Hepatic stellate cell (primary cell): ENCODE measurements at places on chromosomes 16 and 17.
A peak's percentile ranks its signal among the peaks of the same experiment; 100 is the strongest.

DNA sequence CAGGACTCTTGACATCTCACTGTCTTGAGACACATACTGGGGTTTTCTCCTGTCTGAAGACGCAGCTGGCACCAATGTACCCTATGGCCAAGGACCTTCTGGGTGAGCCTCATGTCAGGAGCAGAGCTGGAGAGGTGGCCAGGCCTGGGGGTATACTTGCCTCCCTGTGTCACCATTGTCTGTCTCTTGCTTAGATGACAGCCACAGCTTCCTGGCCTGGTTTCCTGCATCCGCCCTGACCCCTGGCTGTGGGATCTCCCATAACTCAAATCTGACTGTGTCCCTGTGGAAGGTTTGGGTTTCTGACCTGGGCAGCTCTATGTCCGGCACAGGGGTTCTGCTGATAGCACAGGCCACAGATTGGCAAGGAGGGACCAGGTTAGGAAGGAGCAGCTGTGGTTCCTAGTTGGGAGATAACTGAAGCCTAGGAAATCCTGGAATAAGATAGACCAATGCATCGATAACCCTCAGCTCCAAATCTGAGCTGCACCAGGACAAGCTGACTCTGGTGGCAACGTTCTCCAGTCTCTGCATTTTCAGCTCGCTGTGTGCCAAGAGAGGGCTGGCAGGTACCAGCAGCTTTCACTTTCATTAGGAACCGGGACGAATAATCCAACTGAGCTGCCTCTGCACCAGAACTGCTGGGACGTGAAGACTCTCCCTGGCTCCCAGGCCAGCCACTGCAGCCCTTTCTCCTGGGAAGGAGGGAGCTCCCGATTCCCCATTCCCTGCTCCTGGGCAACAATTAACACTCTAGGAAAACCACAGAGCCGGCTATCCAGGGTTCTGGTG, 5.0 kb downstream of the DEXI start:
- no peak for DNase-seq

GRCh38 chr17:879546-880442, 97.6 kb downstream of the MRM3 start:
- peak; percentile 49 for DNase-seq

GRCh38 chr17:4901648-4902344, 1.1 kb downstream of the CHRNE start:
- DNase-seq = no peak

DNA sequence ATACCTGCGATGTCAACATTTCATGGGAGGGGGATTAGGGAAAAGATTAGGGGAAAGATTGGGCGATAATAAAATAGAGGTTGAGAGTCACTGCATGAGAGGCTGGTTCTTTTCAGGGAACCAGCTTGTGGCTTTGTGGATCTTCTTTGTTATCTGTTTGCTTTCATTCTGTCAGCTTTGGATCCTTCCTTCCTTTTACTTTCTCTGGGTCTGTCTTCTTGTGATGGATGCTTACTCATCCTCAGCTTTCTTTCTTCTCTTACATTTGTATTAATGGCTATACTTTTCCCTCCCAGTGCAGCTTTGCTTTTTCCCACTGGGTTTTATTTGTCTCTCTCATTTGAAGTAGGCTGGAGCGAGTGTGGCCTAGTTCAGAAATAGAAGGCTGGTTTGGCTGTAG, 47.1 kb downstream of the RPTOR start:
- DNase-seq = no peak

DNA sequence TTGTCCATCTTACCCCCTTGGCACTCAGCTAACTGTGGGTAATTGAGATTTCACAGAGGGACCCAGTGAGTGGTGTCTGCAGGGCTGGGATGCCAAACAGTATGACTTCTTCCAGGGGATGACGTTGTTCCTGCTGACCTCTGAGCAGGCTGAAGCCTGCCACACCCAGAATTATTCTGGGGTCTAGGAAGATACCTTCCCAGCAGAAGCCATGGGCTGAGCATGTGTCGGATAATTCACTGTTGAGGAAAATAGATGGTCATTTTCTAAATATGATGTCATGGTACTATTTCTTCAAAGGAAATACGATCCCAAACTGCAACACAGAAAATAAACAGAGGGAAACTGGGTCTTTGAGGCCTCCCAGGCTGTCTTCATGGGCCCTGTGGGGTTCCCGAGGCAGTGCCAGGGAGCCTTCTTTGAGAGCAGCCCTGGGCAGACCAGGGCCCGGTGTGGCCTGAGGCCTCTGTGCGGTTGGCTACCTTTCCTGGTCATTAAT, 17.4 kb downstream of the WNT9B start:
- no peak for DNase-seq

DNA sequence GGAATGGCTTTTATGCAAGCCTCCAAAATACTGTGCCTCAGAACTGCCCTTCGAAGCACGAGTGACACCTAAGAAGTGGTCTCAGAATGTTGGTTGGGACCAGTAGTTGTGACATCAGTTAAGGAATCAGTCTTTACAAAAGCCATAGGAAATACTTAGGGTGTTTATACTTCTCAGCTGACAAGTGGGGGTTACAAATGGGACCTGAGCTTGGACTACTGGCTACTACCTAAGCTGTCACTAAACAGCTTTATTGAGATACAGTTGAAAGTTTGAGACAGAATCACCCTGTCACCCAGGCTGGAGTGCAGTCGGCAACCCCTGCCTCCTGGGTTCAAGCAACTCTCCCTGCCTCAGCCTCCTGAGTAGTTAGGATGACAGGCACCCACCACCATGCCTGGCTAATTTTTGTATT, 5.0 kb downstream of the RPL19 start:
- no peak for DNase-seq

- no peak for DNase-seq
Observed at GRCh38 chr17:12429116-12429515, 236.6 kb upstream of the MYOCD start.

- no peak for DNase-seq
Observed at GRCh38 chr16:69293401-69293800, 17.7 kb upstream of the VPS4A start.

DNA sequence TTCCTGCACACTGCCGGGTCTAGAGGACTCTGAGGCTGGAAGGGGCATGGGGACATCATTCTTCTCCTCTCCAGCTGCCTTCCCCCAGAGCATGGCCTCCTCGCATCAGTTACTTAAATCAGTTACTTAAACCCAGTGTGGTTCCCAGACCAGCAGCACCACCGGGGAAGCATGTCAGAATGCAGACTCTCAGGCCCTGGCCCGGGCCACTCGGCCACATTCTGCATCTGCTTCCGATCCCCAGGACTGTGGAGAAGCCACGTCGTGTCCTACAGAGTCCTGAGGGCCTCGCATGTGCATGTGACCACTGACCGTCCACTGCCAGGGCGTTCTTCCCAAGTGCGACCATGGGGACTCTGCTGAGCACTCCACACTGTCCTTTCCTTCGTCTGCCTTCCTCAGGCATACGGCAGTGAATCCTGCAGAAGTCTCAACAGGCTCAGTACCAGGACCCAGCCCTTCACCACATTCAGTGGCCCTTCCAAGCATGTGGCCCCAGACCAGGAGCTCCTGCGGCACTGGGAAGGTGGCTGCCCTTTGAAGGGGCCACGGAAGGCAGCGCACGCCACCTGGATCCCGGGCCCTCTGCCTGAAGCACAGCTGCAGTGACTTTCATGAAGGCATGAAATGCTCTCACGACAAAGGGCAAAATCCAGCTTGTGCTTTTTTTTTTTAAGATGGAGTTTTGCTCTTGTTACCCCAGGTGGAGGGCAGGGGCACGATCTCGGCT, 46.9 kb upstream of the RASD1 start:
- DNase-seq = no peak

DNA sequence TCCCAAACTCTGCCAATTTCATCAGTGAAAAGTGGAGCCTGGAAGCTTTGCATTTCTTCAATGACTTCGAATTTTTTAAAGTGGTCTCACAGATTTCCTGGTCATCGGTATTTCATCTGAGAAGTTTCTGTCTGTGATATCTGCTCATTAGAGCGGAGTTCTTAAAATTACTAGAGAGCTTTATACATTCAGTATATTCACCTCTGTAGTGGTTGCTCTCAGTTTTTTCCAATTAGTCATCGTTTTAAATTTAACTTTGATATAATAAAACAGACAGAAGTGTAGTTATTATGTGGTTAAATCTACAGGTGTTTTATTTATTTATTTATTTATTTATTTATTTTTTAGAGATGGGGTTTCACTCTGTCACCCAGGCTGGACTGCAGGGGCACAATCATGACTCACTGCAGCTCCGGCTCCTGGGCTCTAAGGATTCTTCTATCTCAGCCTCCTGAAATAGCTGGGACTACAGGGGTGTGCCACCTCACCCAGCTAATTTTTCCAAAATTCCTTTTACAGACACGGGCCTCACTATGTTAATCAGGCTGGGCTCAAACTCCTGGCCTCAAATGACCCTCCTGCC, 16.0 kb downstream of the ARHGAP17 start:
- DNase-seq = no peak

DNA sequence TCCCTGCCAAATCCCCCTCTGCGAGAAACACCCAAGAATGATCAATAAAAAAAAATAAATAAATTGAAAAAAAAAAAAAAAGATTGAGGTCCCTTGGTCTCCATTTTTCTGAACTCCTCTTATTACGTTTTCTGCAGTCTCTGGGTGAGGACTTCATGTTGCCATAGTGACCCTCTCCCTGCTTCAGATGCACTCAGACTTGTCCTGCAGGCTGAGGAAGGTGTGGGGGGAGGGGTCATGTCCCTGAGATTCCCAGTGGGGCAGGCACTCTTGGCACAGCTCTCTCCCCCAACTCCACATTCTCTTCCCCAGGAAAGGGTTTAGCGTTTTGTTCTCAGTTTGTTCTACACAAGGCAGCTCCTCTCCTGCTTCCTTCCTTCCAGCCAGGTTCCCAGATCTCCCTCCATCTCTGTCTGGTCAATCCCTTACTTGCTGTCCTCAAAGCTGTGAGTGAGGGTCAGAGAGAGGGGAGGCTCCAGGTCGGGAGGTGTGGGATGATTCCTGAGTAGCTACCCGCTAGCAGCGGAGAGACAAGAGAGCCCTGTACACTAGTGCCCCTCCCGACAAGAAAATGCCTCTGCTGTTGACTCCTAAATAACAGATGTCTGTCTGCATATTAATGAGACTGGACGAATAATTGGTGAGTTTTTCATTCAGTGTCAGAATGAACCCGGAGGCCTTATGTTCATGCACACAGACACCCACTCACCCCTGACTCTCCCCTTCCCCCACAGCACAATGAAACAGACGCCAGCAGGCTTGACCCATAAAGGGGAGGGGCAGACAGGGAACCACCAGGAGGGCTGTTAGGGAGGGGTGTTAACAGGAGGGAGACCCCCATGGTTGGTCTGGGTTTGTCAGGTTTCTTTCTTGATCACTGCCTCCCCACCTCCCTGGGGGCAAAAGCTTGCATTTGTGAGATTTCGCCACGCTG, 9.2 kb downstream of the RND2 start:
- no peak for DNase-seq

DNA sequence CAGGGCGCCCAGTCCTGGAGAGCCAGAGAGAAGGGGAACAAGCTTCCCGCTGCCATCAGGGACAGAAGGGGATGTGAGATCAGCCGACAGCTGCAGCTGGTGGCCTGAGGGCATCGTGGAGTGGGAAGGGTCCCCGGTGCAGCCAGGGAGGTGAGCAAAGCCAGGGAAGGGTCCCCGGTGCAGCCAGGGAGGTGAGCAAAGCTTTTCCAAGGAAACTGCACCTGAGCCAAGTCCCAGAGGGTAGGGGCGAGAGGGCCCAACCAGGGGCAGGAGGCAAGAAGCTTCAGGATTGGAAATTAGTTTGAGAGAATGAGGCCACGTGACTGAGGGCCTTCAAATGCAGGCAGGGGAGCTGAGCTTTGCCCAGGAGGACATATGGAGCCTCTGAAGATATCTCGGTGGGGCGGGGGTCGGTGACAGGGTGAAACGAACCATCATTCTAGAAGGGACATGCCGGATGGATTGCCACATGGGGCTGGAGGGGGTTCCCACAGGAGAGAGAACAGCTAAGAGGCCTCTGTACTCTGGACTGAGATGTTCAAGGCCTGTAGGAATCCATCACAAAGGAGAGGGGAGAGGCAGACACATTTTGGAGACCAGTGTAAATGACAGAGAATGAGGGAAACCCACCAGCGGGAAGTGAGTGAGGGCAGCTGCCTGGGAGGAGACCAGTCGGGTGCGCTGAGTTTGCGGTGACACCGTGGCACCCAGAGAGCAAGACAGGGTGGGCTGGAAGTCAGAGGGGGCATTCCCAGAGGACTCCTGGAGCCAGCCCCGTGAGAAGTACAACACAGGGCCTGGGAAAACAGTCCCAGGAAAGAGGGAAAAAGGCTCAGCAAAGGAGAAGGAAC, 31.4 kb upstream of the RPH3AL start:
- no peak for DNase-seq

- no peak for DNase-seq
Observed at GRCh38 chr17:15291674-15292361, 26.7 kb upstream of the PMP22 start.

GRCh38 chr16:16191493-16192167, 31.7 kb downstream of the ABCC6 start:
- DNase-seq = no peak
